Kidney glomerular epithelial cell (primary cell): ENCODE measurements at places on chromosomes 12 and 14.
A peak's percentile ranks its signal among the peaks of the same experiment; 100 is the strongest.

- no peak for DNase-seq
Observed at GRCh38 chr14:61652526-61653262, 42.6 kb upstream of the HIF1A start.

- DNase-seq: no peak
Observed at GRCh38 chr14:39641224-39641623, 209.0 kb upstream of the FBXO33 start.

DNA sequence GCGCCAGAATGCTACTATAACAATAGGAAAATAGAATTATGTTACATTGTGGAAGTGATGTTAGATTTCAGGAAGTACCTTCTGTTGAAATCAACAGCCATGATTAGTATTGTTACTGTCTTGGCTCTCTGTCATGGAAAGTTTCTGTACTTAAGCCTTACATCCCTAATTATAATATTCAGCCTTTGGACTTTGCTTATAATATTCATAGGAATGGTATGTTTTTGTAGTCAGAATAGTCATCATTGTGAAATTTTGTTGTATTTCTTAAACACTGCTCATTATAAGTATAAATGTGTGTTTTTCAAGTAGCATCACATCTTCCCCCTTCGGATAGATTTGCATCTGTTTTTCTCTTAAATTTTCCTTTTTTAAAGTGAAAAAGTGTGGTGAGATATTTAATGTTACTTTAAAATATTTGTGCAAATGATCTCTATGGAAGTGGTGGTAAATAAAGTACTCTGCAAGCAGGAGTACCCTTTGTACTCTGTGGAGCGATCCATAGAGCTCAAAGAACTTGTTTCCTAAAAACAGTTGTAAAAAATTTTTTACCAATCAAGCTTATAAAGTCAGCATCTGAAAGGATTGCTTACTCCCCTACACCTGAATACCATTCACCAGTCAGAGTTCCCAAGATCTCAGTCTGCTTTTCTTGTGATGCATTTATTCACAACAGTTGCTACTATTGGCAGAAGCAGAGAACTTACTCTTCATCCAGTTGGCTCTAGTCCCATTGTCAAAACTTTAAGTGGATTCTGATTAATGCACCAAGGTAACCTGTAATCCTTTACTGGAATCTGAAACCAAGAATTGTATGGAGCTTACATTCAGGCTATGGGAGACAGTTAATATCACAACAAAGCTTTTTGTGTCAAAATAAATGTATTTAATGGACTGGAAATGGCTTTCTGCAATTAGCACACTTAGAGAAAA, 87.8 kb downstream of the RIC8B start:
- DNase-seq: peak; percentile 5

- no peak for DNase-seq
Observed at GRCh38 chr14:40955131-40955505, 651.6 kb upstream of the LRFN5 start.

DNA sequence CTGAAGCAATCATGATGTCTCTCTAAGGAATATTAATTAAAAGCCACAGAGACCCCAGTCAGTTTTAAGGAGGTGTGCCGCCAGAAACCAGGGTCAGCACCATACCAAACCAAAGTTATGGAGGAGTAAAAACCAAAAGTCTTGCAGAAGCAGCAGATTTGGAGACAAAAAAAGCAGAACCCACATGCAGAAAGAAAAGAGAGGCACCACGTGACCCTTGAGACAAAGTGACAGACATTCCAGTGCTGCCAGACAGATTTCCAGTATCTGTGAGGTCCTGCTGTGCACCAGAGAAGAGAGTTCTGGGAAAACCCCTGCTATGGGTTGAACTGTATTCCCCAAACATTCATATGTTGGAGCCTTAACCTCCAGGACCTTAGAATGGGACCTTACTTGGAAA, 59.7 kb downstream of the CAPZA3 start:
- no peak for DNase-seq

DNA sequence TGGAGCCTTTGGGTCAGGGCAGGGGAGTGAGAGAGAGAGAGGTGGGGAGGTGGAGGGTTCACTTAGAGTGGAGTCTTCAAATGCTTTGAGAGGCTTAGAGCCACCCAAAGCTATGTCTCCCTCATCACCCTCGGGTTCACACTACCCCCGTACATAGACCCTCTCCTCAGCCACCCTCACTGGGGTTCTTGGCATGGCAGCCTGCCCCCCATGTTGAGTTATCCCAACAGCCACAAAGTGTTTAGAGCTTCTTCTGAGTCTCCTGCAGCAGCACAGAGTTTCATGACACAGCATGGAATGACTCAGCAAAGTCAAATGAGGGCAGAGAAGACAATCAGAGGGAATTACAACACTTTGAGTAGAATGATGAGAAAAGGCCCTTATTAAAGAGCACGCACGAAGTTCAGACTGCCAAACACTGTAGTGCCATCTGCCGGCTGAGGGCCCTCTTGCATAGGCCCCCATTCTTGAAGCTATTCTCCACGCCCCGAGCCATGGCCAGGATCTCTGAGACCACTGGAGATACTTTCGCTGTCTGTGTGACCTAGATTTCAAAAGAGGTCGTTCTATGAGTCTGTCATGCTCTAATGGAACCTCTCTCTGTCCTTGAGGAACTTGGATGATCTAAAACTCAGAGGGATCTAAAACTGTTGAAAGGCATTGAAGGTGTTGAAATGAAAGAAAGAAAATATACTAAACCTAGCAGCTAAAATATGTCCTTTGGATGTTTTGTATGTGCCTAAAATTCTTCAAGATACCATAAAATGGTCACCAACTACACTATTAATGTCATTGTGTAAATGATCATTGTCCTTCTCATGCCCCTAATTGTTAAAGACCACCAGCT, 221.9 kb downstream of the PELI2 start:
- DNase-seq: peak; percentile 89

DNA sequence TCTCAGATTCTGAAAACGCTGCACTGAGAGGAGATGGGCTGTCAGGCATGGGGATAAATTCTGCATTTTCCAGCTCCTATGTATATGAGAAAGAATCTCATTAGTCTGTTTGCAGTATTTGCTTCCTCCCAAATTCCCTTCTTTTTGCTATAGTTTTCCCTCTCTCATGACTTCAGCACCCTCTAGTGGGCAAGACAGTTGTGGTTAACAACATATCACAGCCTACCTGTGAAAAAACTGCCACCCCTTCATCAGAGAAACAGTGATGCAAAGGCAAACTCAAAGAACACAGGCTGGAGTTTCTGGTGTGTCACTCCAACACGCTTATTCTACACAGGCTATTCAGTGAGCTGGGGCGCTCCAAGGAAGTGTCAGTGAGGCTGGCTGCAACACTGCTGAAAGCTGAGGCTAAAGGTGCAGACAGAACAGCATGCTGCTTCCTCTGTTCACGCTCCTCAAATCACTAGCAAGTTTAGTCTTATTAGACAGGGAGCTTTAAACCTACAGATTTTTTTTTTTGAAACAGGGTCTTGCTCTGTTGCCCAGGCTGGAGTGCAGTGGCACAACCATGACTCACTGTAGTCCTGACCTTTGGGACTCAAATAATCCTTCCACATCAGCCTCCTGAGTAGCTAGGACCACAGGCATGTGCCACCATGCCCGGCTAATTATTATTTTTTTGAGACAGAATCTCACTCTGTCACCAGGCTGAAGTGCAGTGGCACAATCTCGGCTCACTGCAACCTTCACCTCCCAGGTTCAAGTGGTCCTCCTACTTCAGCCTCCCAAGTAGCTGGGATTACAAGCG, 19.3 kb downstream of the ZC2HC1C start:
- peak; percentile 50 for DNase-seq

- no peak for DNase-seq
Observed at GRCh38 chr12:104025771-104026170, 24.2 kb downstream of the GLT8D2 start.

- DNase-seq: peak; percentile 77
Observed at GRCh38 chr14:68464711-68465110, 328.2 kb downstream of the ZFP36L1 start.

DNA sequence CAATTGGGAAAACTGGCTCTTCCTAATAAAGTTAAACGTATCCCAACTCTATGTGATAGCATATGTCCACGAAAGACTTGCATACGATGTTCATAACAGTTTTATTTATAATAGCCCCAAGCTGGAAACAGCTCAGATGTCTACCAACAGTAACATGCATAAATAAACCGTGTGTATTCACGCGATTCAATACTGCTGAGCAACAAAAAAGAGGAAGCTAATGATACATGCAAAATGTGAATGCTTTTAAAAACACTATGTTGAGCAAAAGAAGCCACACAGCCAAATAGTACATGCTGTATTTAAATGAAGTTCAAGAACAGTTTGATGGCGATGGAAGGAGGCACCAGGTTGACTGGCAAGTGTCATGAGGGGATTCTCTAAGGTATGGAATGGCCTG, 55.7 kb downstream of the TRIM9 start:
- DNase-seq: no peak

DNA sequence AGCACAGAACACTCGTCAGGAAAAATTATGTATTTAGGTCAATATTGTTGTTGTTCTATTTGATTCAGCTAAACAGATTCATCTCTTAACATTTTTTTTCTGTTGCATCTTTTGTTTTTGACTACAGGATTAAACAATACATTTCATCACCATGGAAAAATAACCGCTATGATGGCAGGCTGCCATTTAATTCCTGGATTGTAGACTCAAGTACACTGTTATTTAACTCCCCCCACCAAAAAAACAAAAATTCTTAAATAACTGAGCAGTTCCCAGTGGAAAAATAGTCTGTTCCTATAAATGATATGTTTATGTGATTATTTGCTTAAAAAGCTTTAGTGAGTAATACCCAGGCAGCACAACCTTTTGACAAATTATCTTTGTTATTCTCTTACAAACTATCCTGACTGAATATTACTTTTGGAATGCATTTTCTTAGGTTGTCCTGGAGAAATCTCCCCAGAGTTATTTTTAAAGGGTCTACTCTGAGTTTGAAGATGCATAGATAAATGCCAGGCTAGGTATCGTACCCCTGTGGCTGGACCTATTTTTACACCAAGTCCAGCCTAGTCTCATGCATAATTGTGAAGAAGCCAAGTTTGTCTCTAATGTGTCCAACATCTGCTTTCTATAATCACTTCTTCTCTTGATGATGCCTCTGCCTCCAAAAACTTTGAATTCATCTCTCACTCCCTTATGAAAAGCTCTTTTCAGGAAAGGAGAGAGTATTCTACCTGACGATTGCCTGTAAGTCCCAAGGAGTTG, 3.7 kb downstream of the KERA start:
- no peak for DNase-seq

GRCh38 chr12:114030451-114030850, 64.3 kb upstream of the RBM19 start:
- DNase-seq: no peak

DNA sequence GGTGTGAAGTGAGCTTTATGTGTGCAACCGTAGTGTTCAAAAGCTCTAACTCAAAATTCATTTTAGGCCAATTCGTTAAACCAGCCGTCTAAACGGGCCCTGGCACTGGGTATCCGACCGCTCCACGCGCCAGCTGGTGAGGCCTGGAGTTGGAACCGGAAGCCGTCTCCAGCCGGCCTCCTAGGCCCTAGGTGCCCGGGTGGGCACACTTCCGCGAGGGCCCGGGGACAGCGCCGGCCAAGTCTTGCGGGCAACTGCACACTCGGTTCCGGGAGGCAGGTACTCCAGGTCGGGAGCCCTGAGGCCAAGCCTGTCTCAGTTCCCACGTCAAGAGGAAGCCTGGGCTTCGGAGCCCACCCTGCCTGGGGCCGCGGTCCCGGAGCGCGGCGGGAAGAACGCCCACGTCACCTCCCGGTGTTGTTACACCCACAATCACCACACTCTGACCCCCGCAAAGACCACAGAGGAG, 16.2 kb downstream of the OTX2 start:
- no peak for DNase-seq

- no peak for DNase-seq
Observed at GRCh38 chr14:74580275-74580672, 31.8 kb downstream of the LTBP2 start.

DNA sequence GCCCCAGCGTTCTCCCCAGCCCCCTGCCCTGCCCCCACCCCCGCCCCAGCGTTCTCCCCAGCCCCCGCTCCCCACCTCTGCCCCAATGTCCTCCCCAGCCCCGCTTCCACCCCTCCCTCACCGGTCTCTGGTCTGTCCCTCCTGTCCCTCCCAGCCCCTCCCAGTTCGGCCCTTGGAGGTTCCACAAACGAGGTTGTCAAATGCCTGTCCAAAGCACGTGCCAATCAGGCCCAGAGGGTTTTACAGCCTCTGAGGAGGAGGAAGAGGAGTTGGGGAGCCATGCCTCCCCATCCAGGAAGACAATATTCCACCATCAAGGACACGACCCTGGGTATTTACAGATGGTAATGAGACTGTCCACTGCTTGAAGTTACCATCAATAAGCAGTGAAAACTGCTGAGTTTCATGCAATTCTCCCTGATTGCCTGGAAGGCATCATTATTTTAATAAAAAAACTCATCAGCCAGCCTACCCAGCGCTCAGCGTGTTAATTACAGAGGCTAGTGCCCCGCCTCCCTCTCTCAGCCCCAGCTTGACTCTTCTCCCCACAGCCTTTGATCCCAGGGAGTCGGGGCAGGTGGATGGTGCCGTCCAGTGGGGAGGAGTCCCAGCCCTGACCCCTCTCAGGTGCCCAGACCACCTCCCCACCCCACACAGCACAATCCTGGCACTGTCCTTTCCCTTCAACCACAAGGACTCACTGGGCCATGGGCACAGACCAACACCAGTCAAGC, 30.6 kb upstream of the C14orf180 start:
- no peak for DNase-seq

- no peak for DNase-seq
Observed at GRCh38 chr12:20421421-20421820, 53.1 kb downstream of the PDE3A start.

- DNase-seq: peak; percentile 45
Observed at GRCh38 chr12:989751-990660, 1.0 kb upstream of the ERC1 start.

DNA sequence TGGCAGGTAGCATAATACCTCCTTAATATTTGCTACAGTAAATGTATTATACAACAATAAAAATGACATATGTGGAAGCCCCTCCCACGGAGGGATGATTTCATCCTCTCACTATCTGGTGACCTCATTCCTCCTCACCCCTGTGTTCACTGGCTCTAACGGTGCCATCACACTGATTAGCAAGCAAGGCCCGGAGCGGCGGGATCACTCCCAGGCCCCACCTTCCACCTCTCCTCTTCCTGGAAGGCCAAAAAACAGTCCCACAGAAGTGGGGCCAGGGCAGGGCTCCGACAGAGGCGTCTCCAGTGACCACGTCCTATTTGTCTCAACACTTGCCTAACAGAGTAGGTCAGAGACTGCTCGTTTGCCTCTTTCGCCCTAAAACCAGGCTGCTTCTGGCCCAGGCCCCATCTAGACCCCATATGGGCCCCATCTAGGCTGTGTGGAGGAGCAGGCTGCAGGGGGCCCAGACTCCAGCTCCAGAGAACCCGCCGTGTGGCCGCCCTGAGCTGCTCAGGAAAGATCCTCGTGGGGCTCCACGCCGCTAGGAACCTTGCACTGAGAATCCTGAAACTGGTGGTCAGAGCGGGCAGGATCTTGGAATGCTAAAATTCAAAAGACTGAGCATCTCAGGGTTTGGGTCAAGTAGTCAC, 3.7 kb downstream of the SELPLG start:
- DNase-seq: peak; percentile 56

DNA sequence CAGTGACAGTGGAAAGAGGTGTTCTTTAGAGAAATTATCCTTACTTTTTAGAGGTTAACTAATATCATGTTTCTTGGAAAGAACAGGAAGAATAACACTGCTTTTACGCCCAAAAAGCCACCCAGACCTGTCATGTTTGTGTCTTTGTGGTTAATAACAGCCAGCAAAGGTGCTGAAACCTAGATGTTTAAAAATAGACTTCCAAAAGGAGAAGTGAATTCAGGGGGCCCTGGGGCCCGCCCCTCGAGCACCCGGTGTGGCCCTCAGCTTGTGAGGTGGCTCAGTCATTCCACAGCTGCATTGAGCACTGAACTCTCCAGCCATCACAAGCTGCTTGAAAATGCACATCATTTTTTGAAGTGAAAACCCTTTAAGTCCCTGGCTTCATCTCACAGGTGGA, 20.8 kb upstream of the AMN start:
- no peak for DNase-seq
